ENCODE measurements at places on chromosomes 6 and 20. TPM values are rescaled to one million over a fixed set of nuclear protein-coding genes. Genes with fewer than 3 reads are reported as not detected.
A peak's percentile ranks its signal among the peaks of the same experiment; 100 is the strongest.

The NOX3 gene
- not detected for total RNA-seq

The MUC22 gene
- not detected for total RNA-seq

The LY6G6C gene
- total RNA-seq = not detected

The SCRT2 gene
- not detected for total RNA-seq

The ABHD16B gene
- total RNA-seq = not detected

The TCP11 gene
- not detected for total RNA-seq

The PPP1R3D gene
- total RNA-seq = 2.4 TPM

The FOXQ1 gene
- 5.6 TPM for total RNA-seq

The RUNX2 gene
- total RNA-seq = 8.1 TPM

The GID8 gene
- total RNA-seq = 36.4 TPM

The BIRC7 gene
- not detected for total RNA-seq

The FARS2 gene
- 13.0 TPM for total RNA-seq

- no peak overlapping the region for H3K4me3 ChIP-seq
- no peaks in the 10 kb centered on the region for H3K36me3 ChIP-seq
- H3K4me1 ChIP-seq = peaks cover 12% of the 10 kb centered on the region
- no peaks in the 10 kb centered on the region for H3K27me3 ChIP-seq
- H3K27ac ChIP-seq = no peak overlapping the region
- peak; percentile 20 for DNase-seq
Observed at GRCh38 chr20:44601801-44602204, 19.4 kb downstream of the PKIG start.

DNA sequence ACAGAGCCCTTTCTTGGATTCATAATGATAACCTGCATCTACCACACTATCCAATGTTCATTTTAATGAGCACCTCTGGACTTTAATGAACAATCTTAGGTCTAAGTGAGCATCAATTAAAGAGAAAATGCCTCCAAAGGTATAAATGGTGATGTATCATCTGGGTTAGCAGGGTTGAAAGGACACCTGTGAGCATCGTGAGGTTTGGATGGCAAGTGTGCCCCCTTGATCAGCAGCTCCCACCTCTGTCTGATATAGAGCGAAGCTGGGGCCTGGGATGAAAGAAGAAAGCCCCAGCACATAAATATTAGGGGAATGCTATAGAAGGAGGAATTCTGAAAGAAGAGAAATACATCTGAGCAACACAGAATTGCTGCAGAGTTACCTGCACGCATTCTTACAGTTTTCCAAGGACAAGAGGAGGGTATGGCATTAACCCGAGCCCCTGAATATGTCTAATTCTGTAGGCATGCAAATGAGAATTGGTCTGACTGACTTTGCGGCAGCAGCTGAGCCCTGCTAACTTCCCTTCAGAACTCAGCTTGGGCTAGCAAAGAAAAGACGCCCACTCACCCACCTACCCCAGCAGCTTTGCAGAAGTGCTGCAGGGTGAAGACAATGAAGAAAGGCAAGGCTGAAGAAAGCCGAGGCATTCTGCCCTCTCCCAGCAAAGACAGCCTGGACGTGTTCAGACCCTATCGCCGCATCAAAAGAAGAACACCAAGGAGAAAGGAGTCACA lies 136.2 kb downstream of the GMPR start:
- no peaks in the 10 kb centered on the region for H3K4me1 ChIP-seq
- no peaks in the 10 kb centered on the region for H3K36me3 ChIP-seq
- no peaks in the 10 kb centered on the region for H3K27me3 ChIP-seq
- DNase-seq = no peak
- H3K27ac ChIP-seq = no peak overlapping the region

GRCh38 chr6:157152556-157152955 lies 170.8 kb downstream of the TMEM242 start:
- no peak for DNase-seq
- H3K36me3 ChIP-seq = peaks cover 35% of the 10 kb centered on the region
- H3K27me3 ChIP-seq = no peaks in the 10 kb centered on the region
- no peak overlapping the region for H3K27ac ChIP-seq
- no peak overlapping the region for H3K4me3 ChIP-seq

GRCh38 chr6:117157448-117157847 lies 107.9 kb upstream of the VGLL2 start:
- H3K27ac ChIP-seq = no peak overlapping the region
- H3K36me3 ChIP-seq = no peaks in the 10 kb centered on the region
- no peak for DNase-seq
- peaks cover 37% of the 10 kb centered on the region for H3K27me3 ChIP-seq

- peaks cover 7% of the 10 kb centered on the region for H3K4me1 ChIP-seq
- H3K27me3 ChIP-seq = no peaks in the 10 kb centered on the region
Observed at GRCh38 chr20:20465252-20465651, 97.3 kb downstream of the INSM1 start.

DNA sequence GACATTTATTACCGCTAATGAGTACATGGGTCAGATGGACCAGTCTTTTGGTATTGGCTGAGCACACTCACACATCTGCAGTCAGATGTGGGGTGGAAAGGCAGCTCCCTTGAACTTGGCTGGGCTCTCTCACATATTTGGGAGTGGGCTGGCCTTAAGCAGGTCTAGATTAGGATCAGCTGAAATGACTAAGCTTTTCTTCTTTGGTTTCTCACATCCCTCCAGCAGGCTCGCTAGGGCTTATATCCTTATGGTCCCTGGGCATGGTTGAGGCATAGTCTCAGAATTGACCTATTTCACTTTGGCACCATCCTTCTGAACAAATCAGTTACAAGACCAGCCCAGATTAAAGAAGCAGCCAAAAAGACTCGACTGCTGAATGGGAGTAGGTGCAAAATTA lies 14.4 kb upstream of the PLCB1 start:
- no peak overlapping the region for H3K4me3 ChIP-seq
- no peak overlapping the region for H3K27ac ChIP-seq
- DNase-seq = no peak
- H3K27me3 ChIP-seq = no peaks in the 10 kb centered on the region
- H3K36me3 ChIP-seq = no peaks in the 10 kb centered on the region

- DNase-seq = no peak
- no peak overlapping the region for H3K4me3 ChIP-seq
- H3K4me1 ChIP-seq = peaks cover 4% of the 10 kb centered on the region
Observed at GRCh38 chr6:127120023-127120786, 1.7 kb downstream of the RSPO3 start.

GRCh38 chr6:98056955-98057354 lies 773.9 kb upstream of the MMS22L start:
- H3K4me1 ChIP-seq = no peaks in the 10 kb centered on the region
- peaks cover 58% of the 10 kb centered on the region for H3K27me3 ChIP-seq
- no peak overlapping the region for H3K4me3 ChIP-seq
- no peak overlapping the region for H3K27ac ChIP-seq
- H3K36me3 ChIP-seq = no peaks in the 10 kb centered on the region
- no peak for DNase-seq

- no peaks in the 10 kb centered on the region for H3K36me3 ChIP-seq
- H3K4me1 ChIP-seq = no peaks in the 10 kb centered on the region
- no peak overlapping the region for H3K27ac ChIP-seq
- H3K27me3 ChIP-seq = peaks cover 11% of the 10 kb centered on the region
Observed at GRCh38 chr6:122389704-122390372, 9.6 kb upstream of the HSF2 start.

DNA sequence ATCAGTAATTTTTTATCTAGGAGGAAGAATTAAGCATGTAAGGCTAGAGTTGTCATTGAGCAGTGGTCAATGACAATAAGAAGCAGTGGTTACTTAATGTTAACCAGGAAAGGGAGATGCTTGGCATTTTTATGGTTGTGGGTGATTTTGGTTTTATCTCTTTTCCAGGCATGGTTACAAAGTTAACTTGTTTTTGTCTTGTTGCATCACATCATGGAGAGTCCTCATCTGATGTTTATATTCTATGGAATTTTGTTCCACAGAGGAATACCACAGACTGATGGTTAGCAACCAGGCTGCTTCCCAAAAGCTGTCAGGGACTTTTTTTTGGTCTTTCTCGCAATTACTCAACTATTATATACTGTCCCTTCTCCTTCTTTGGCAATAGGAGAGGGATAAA lies 32.7 kb downstream of the OPRM1 start:
- H3K4me3 ChIP-seq = no peak overlapping the region
- no peak overlapping the region for H3K27ac ChIP-seq
- DNase-seq = peak; percentile 8
- no peaks in the 10 kb centered on the region for H3K4me1 ChIP-seq

GRCh38 chr6:49653942-49654341 lies 17.3 kb upstream of the RHAG start:
- no peaks in the 10 kb centered on the region for H3K4me1 ChIP-seq
- peaks cover 75% of the 10 kb centered on the region for H3K27me3 ChIP-seq
- H3K27ac ChIP-seq = no peak overlapping the region
- H3K36me3 ChIP-seq = no peaks in the 10 kb centered on the region
- DNase-seq = no peak

DNA sequence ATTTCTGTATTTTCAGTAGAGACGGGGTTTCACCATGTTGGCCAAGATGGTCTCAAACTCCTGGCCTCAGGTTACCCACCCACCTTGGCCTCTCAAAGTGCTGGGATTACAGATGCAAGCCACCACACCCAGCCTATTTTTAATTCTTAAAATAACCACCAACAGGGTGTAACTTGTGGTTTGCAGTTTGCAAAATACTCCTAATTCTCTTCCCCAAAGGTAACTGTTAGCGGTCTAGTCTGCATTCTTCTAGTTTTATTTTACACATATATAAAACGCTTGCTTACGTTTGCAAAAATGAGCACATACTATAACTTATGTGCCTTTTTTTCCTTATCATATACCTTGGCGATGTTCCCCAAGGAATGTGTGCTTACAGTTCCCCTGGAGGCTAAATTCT lies 25.6 kb upstream of the CHMP4B start:
- H3K36me3 ChIP-seq = peaks cover 16% of the 10 kb centered on the region
- no peak for DNase-seq
- no peaks in the 10 kb centered on the region for H3K27me3 ChIP-seq
- H3K4me1 ChIP-seq = peaks cover 20% of the 10 kb centered on the region
- H3K4me3 ChIP-seq = no peak overlapping the region

- H3K4me1 ChIP-seq = peaks cover 25% of the 10 kb centered on the region
- no peak for DNase-seq
- H3K4me3 ChIP-seq = no peak overlapping the region
Observed at GRCh38 chr20:1371830-1372539, 20.9 kb downstream of the FKBP1A start.

- DNase-seq = no peak
- H3K36me3 ChIP-seq = peaks cover 84% of the 10 kb centered on the region
- H3K27me3 ChIP-seq = no peaks in the 10 kb centered on the region
- no peak overlapping the region for H3K27ac ChIP-seq
Observed at GRCh38 chr20:62277253-62277652, 25.5 kb upstream of the ADRM1 start.

- H3K27me3 ChIP-seq = no peaks in the 10 kb centered on the region
- peaks cover 70% of the 10 kb centered on the region for H3K36me3 ChIP-seq
- H3K27ac ChIP-seq = no peak overlapping the region
Observed at GRCh38 chr6:166466178-166467122, 83.7 kb upstream of the MPC1 start.

- H3K27me3 ChIP-seq = no peaks in the 10 kb centered on the region
- no peak overlapping the region for H3K4me3 ChIP-seq
- DNase-seq = no peak
- H3K27ac ChIP-seq = peak overlapping the region; percentile 39
- H3K36me3 ChIP-seq = peaks cover 100% of the 10 kb centered on the region
Observed at GRCh38 chr20:47237715-47238114, 118.8 kb downstream of the ZMYND8 start.

DNA sequence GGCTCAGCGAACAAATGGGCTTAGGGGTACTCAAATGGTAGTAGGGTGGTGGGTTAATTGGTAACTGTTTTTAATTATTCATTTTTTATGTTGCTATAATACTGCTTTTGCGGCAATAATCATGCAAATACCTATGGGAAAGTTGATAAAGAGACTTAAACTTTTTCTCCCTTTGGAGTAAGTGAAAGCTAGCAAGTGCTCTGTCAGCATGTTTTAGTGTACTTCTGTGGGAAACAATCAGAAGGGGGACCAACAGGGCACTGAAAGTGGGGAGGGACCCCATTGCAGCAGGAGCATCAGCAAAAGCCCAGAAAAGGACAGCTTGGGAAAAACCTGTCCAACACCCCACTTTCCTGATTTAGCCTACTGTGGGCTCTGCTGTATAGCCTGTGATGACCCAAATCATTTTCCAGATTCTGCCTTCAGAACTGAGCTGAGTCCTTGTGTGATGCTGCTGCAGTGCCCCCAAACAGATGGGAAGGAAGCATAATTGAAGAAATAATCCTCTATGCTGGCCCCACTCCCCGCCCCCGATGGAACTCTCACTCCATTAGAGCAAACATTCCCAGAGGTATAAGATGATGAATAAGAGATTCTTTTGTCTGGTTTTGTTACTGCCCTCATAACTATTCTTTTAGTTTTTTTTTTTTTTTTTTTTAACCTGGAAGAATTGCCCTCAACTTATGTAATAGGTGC lies 322.8 kb downstream of the CD83 start:
- H3K36me3 ChIP-seq = no peaks in the 10 kb centered on the region
- no peak overlapping the region for H3K27ac ChIP-seq
- DNase-seq = no peak
- H3K27me3 ChIP-seq = no peaks in the 10 kb centered on the region
- H3K4me1 ChIP-seq = no peaks in the 10 kb centered on the region

- DNase-seq = no peak
- peak overlapping the region; percentile 87 for H3K4me3 ChIP-seq
- no peaks in the 10 kb centered on the region for H3K4me1 ChIP-seq
- H3K27me3 ChIP-seq = no peaks in the 10 kb centered on the region
- peaks cover 18% of the 10 kb centered on the region for H3K36me3 ChIP-seq
- peak overlapping the region; percentile 92 for H3K27ac ChIP-seq
Observed at GRCh38 chr6:27178860-27179259, 68.6 kb upstream of the PRSS16 start.

GRCh38 chr6:63671098-63671754 lies 35.6 kb downstream of the PHF3 start:
- no peak overlapping the region for H3K27ac ChIP-seq
- H3K27me3 ChIP-seq = no peaks in the 10 kb centered on the region
- no peaks in the 10 kb centered on the region for H3K4me1 ChIP-seq

- H3K4me3 ChIP-seq = no peak overlapping the region
- DNase-seq = no peak
- H3K27ac ChIP-seq = no peak overlapping the region
- H3K4me1 ChIP-seq = peaks cover 13% of the 10 kb centered on the region
Observed at GRCh38 chr20:875115-875514, 41.0 kb downstream of the ANGPT4 start.

All from MCF 10A (cell line).